ENCODE measurements at places on chromosomes 6 and 20.

DNA sequence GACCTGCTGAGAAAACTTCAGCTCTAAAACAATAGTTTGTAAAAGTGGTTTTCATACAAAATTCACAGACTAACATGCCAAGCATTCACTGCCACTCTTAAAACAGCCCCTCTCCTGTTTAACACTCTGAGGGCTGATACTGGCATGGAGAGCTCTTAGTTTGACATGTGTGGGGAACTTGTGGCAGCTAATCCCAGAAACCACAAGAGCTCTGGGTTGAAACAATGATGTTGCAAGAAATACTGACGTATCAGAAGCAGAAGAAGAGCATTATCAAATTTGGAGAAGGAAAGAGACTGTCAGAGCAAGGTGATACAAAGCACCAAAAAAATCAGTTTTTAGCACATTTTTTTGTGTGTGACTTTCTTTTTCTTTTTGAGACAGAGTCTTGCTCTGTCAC is 5.1 kb downstream of the BEND3 start:
- DNase-seq: no peak
- H3K27ac ChIP-seq: peak overlapping the region; percentile 12
- H3K27me3 ChIP-seq: no peaks in the 10 kb centered on the region
- no peaks in the 10 kb centered on the region for H3K36me3 ChIP-seq

GRCh38 chr6:25675167-25675566 is 23.2 kb downstream of the SCGN start:
- no peak overlapping the region for H3K4me3 ChIP-seq
- H3K27me3 ChIP-seq: peaks cover 21% of the 10 kb centered on the region
- H3K27ac ChIP-seq: no peak overlapping the region
- H3K4me1 ChIP-seq: no peaks in the 10 kb centered on the region
- no peak for DNase-seq

DNA sequence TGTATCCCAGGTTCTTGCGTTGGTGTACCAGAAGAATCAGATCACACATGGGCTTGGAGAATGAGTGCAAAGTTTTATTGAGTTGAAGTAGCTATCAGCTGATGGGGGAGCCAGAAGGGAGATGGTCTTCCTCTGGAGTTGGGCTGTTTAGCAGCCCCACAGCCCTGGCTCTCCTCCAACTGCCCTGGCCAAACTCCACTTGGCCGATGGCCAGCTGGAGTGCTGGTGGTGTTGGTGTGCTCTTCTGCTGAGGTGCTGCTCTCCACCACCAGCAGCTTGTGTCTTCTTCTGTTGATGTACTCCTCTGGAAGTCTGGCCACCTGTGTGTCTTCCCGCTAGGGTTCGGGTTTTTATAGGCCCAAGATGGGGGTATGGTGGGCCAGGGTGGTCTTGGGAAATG is 172.8 kb downstream of the TINAG start:
- DNase-seq: no peak
- no peak overlapping the region for H3K27ac ChIP-seq
- H3K36me3 ChIP-seq: no peaks in the 10 kb centered on the region

DNA sequence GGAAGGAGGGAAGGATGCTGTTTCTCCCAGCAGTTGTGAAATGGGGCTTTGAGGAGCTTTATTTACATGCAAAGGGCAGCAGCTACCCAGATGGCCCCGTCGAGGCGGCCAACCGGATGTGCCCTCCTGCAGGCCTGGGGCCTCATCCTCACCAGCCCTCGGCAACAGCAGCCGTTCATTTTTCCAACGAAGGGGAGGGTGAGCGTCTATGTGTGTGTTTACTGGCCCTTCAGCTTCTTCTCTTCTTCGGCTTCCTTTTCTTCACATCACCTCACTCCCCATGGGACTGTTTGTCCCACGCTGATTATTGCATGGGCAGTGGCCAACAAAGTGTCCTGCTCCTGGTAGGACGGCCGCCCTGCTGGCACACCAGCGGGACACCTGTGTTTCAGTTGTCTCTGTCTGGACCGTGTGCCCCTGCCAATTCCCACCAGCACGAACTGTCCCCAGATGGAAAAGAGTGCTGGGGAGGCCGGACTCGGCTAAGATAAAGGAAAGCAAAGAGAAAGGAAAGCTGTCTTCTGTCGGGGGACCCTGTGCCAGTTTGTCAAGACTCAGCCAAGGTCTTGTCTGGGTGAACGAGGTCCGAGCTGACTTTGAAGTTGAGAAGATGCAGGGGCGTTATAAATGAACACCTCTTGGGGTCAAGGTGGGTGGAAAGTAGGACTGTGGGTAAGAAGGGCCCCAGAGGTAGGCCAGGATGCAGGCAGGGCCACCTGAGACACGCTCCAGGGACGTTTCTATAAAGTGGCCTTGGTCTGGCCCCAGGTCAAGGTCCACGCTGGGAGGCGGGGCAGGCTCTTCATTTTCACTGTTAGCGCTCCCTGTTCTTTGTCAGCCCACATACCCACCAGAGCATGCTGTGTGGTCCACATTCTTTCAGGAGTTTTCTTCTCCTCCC is 57.0 kb downstream of the FAM50B start:
- peaks cover 85% of the 10 kb centered on the region for H3K27me3 ChIP-seq
- no peaks in the 10 kb centered on the region for H3K36me3 ChIP-seq
- no peak overlapping the region for H3K27ac ChIP-seq
- no peaks in the 10 kb centered on the region for H3K4me1 ChIP-seq

DNA sequence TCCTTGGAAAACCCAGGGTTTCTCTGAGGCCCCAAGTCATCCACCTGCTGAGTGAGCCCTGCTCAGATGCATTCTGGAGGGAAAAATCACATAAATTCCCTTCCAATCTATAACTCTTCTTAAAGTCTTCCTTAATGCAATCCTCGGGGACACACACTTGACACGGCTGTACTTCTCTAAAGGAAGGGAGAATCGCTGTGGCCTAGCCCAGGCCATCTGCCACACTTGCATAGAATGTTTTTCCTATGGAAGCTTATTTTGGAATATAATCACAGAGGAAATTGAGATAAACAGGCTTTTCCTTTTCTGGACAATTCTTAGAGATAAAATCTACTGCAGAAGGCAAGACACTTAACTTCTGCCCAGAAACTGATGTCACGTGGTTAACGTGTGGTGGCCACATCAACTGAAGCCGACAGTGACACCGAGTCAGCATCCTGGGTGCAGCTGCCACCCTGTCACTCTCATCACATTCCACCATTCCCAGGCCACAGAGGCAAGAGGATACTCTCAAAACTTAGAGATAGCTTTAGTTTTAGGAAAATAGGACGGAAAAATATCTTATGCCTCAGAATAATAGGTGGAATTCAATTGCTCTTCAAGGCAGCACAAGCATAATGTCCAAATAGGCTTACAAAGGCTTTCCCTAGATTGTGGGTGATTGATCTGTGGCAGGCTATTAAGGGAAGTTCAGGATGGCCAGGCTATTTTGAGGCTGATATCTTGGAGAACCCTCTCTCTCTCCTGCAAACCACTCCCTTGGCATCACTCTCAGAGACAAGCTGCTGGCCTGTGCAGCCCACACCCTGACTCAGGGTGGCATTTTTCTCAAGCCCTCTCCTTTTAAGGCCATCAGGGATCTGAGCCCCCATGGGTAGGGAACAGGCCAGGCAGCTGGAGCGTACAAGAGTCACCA is 29.6 kb downstream of the PSMB1 start:
- H3K36me3 ChIP-seq: no peaks in the 10 kb centered on the region

DNA sequence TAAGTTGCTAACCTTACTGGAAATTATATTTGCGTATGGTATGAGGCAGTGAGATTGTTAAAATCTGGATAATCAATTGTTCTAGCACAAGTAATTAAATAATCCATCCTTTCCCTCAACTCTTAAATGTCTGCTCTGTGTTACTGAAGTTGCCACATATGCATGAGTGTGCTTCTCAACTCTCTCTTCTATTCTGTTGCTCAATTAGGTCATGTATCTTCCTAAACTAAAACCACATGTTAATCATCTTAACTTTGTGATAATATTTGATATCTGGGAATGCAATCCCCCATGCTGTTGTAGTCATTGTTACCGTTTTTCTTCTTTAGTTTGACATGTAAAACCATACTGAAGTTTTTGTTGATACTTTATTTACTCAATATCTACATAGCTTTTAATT is 63.5 kb upstream of the STMND1 start:
- H3K4me1 ChIP-seq: no peaks in the 10 kb centered on the region
- peaks cover 6% of the 10 kb centered on the region for H3K27me3 ChIP-seq
- no peaks in the 10 kb centered on the region for H3K36me3 ChIP-seq
- no peak for DNase-seq

DNA sequence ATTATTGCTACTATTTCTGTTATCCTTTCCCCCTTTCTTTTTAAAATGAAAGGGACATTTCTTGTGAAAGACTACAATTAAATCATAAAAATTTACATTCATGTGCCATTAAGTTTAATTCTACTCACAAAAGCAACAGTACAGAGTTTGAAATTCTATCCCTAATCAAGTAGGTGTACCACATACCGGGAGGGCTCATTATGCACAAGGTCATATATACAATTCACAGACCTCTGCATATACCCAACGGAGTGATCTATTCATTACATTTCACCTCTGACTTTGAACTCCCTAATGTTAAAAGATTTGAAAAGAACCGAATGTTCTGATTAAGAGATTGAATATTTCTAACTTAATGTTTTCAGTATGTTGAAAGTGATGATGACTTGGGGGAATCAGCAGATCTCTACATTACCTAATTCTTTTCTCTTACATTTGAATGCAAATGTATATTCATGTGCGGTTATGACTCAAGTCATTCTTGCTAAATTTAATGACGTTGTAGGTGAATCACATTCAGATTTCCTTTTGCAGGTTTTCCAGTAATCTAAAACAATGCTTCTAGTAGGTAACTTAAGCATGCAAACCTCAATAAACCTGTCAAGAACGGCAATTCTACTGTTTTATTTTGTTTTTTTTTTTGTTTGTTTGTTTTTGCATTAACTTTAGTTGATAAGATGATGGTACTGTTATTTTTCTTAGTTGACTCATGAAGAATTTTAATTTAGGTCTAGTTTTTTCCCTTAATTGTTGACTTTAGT is 7.3 kb downstream of the EYA4 start:
- no peaks in the 10 kb centered on the region for H3K36me3 ChIP-seq
- peaks cover under 1% of the 10 kb centered on the region for H3K27me3 ChIP-seq
- H3K27ac ChIP-seq: no peak overlapping the region
- no peak overlapping the region for H3K4me3 ChIP-seq
- H3K4me1 ChIP-seq: no peaks in the 10 kb centered on the region

GRCh38 chr6:33066917-33067521 is 6.4 kb downstream of the HLA-DPA1 start:
- H3K4me1 ChIP-seq: peaks cover 7% of the 10 kb centered on the region
- peaks cover 22% of the 10 kb centered on the region for H3K27me3 ChIP-seq
- peaks cover 3% of the 10 kb centered on the region for H3K36me3 ChIP-seq

- no peak overlapping the region for H3K4me3 ChIP-seq
- peak overlapping the region; percentile 100 for H3K27ac ChIP-seq
- H3K36me3 ChIP-seq: peaks cover 18% of the 10 kb centered on the region
- no peaks in the 10 kb centered on the region for H3K27me3 ChIP-seq
These were observed 10.1 kb upstream of the GMEB2 start for GRCh38 chr20:63636752-63637628.

GRCh38 chr6:40810171-40810570 is 223.0 kb upstream of the LRFN2 start:
- no peak for DNase-seq
- H3K4me1 ChIP-seq: no peaks in the 10 kb centered on the region
- H3K4me3 ChIP-seq: no peak overlapping the region
- peaks cover 5% of the 10 kb centered on the region for H3K27me3 ChIP-seq
- H3K27ac ChIP-seq: no peak overlapping the region

DNA sequence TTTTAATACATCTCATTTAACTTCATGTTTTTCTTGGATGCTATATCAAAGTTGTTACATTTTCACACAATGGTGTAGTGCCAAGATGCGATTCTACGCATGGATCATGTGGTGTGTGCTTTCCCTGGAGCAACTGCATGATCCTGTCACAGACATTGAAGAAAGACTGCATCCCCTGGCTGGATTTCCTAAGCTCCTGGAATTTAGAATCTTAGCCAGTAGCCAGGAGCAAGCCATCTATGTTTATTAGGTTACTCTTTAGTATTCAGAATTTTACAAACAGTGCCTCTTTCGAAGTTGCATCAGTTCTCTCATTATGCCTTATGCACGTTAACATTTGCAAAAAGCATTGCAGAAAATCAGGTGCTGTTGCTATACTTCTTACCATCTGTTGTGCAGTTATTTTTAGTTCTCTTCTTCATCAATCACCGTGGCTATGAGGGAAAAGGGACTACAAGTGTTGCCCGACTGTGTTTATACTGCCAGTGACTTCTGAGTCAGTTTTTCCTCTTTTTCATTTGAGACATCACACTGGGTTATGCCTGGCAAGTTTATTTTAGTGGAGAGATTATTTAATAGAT is 584.2 kb downstream of the BCKDHB start:
- DNase-seq: no peak
- H3K36me3 ChIP-seq: no peaks in the 10 kb centered on the region
- no peaks in the 10 kb centered on the region for H3K27me3 ChIP-seq
- H3K27ac ChIP-seq: no peak overlapping the region
- H3K4me1 ChIP-seq: no peaks in the 10 kb centered on the region

DNA sequence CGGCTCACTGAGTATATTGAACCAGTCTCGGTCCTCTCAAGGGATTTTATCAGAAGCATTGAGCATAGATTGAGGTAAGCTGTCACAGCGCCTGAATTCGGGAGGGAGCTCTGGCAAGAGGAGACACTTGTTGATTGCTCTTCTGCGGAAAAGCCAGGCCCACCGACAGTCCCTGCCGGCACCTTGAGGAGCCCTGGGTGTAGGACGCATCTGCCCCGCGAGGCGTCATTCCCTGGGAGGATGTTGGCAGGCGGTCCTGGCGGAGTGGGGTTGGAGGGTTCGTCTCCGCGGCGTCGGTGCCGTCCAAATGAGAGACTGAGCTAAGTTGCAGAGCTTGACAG is 843 bp downstream of the FBXO9 start:
- H3K4me3 ChIP-seq: peak overlapping the region; percentile 99
- H3K36me3 ChIP-seq: peaks cover 2% of the 10 kb centered on the region
- H3K27me3 ChIP-seq: no peaks in the 10 kb centered on the region
- H3K27ac ChIP-seq: peak overlapping the region; percentile 85
- peak; percentile 60 for DNase-seq

- no peak for DNase-seq
- no peak overlapping the region for H3K4me3 ChIP-seq
- no peak overlapping the region for H3K27ac ChIP-seq
These were observed 3.4 kb downstream of the NEDD9 start for GRCh38 chr6:11228935-11229654.

GRCh38 chr6:158853072-158853879 is 34.1 kb upstream of the EZR start:
- no peaks in the 10 kb centered on the region for H3K36me3 ChIP-seq
- H3K4me1 ChIP-seq: peaks cover 33% of the 10 kb centered on the region
- peak; percentile 94 for DNase-seq

Measured in activated naive CD4-positive, alpha-beta T cell treated with anti-CD3 and anti-CD28 coated beads, Interleukin-2, amount 10 ng/mL, durations not matched to agents 7 days and 5 days (primary cell).